HFFc6 (cell line): ENCODE measurements at places on chromosomes 6 and 20. TPM values are rescaled to one million over a fixed set of nuclear protein-coding genes. Genes with fewer than 3 reads are reported as not detected.
A peak's percentile ranks its signal among the peaks of the same experiment; 100 is the strongest.

- H3K27me3 ChIP-seq, result no peaks in the 10 kb centered on the region; the same call in 1 of the 2 replicates
- no peak for DNase-seq
- H3K36me3 ChIP-seq, result peaks cover 51% of the 10 kb centered on the region
- 0 out of 2 replicates have a peak overlapping the region, but pooled peaks have one; percentile 21 for H3K27ac ChIP-seq
- H3K4me3 ChIP-seq, result no peak overlapping the region
- H3K4me1 ChIP-seq, result peaks cover 87% of the 10 kb centered on the region
Measured at GRCh38 chr6:130381459-130382380, 15.9 kb downstream of the TMEM200A start.

- no peak overlapping the region for H3K27ac ChIP-seq
- DNase-seq, result no peak
Measured at GRCh38 chr6:34876472-34876871, 11.4 kb downstream of the TAF11 start.

The FNDC1 gene
- total RNA-seq, result not detected in 3 replicates

The C6orf141 gene
- total RNA-seq, result not detected in 2 replicates

DNA sequence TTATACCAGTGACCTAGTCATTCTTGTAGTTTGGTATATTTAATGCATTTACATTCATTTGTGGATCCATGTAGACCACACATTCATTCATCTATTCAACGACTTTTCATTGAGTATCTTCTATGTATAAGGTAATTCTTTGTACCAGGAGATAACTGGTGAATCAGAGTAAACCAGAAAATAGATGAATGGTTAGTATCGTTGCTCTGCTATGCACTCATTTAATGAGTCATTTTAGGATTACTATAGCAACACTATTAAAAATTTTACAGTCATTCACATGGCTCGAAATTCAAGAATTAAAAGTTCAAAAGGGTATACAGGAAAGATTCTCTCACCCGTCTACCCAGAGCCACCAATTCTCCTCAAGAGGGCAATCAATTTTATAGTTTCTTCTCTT, 26.8 kb downstream of the DOK5 start:
- no peaks in the 10 kb centered on the region for H3K4me1 ChIP-seq
- no peaks in the 10 kb centered on the region; the same call in 1 of the 2 replicates for H3K27me3 ChIP-seq
- no peaks in the 10 kb centered on the region for H3K36me3 ChIP-seq
- no peak overlapping the region for H3K27ac ChIP-seq
- no peak overlapping the region for H3K4me3 ChIP-seq

The ZNF311 gene
- total RNA-seq, result 0.22 to 0.34 TPM (median 0.32 TPM) in 3 replicates

DNA sequence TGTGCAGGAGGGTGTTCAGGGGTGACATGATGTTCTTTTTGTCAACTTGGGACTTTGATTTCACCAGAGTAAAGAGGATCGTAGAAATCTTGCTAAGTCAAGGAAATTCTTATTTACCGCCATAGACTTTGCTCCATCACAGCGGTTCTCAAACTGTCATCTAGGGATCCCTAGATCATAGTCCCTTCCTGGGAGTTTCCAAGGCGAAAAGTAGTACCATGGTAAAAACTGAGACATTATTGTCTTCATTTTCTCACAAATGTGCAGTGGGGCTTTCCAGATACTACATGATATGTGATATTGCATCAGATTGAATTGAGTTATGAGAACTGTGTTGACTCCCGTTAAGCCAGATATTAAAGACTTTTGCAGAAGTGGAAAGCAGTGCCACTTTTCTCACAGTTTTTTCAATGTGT, 79.7 kb downstream of the JARID2 start:
- DNase-seq, result no peak
- H3K4me1 ChIP-seq, result peaks cover 72% of the 10 kb centered on the region
- no peak overlapping the region for H3K4me3 ChIP-seq
- no peaks in the 10 kb centered on the region for H3K27me3 ChIP-seq
- H3K27ac ChIP-seq, result no peak overlapping the region

The GRM1 gene
- not detected in 2 replicates for total RNA-seq
